Lung (tissue), 17 donors: ENCODE measurements at places on chromosomes 7 and 10. TPM values are rescaled to one million over a fixed set of nuclear protein-coding genes. Genes with fewer than 3 reads are reported as not detected.

GPR26 gene
- not detected for total RNA-seq

TLX1 gene
- not detected for total RNA-seq

SPDYE2 gene
- total RNA-seq = 0.34 TPM

PALD1 gene
- total RNA-seq = 19.7 TPM

POLR2J2 gene
- total RNA-seq = 9.9 TPM

HABP2 gene
- 1.2 TPM for total RNA-seq

LRIT1 gene
- total RNA-seq = not detected

SLC29A4 gene
- 2.9 TPM for total RNA-seq

DNA sequence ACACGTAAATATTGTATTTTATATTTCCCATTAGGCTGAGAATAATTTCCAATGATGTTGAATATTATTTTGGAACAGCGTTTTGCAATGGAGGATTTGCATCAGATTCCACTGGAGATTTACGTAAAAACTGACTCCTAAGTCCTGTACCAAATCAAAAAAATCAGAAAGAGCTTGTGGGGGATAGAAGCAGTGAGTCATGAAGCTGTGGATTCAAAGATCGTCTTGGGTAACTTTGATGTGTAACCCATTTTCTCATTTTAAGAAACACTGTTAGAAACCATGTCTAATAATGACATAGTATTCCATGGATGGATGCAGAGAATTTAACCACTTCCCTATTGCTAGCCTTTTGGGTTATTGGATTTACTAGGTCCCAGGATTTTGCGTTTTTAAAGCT is 158.6 kb downstream of the INHBA start:
- no peak overlapping the region for H3K4me3 ChIP-seq
- H3K27ac ChIP-seq = no peak overlapping the region
- no peaks in the 10 kb centered on the region for H3K36me3 ChIP-seq

DNA sequence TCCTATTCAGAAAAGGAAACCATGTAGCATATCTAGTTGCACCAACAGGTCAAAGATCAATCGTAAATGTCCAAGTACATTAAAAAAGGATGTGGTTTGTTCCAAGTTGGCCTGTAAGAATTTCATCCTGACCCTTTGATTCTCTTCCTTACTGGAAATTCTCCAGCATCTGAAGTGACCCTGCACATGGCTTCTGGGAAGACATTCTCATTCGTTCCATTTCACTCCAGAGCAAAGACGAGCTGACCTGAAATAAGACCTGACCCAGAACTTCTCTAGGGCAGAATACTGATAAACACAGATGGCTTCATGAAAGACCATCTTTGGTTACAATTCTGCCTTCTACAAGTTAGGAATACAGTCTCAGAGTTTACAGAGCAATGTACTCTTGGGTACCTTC is 39.8 kb downstream of the ASB4 start:
- H3K4me1 ChIP-seq = no peaks in the 10 kb centered on the region
- no peaks in the 10 kb centered on the region for H3K36me3 ChIP-seq
- H3K27me3 ChIP-seq = no peaks in the 10 kb centered on the region
- DNase-seq = peak; percentile 59
- H3K27ac ChIP-seq = no peak overlapping the region

DNA sequence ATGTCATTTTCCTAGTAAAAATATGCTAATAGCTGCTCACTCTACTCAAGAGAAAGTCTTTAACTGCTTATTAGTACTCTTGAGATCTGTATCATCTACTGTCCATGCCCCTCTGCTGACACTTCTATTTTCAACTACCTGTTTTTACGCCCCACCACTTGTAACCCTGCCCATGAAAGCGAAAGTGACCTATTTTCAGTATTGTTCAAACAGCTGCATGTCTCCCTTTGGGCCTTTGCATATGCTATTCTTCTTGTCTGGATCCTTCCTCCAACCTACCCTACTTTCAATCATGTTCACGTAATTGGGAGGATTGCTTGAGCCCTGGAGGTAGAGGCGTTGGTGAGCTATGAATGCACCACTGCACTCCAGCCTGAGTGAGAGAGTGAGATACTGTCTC is 1481.3 kb downstream of the GATA3 start:
- no peak overlapping the region for H3K27ac ChIP-seq
- DNase-seq = no peak
- H3K36me3 ChIP-seq = no peaks in the 10 kb centered on the region
- H3K4me3 ChIP-seq = no peak overlapping the region
- no peaks in the 10 kb centered on the region for H3K27me3 ChIP-seq
- H3K4me1 ChIP-seq = peaks cover 8% of the 10 kb centered on the region

- H3K36me3 ChIP-seq = no peaks in the 10 kb centered on the region
- H3K4me3 ChIP-seq = no peak overlapping the region
- H3K27me3 ChIP-seq = peaks cover 76% of the 10 kb centered on the region
- DNase-seq = no peak
- no peaks in the 10 kb centered on the region for H3K4me1 ChIP-seq
- H3K27ac ChIP-seq = no peak overlapping the region
Observed at GRCh38 chr7:142798451-142799436, 28.0 kb downstream of the PRSS2 start.

GRCh38 chr7:48078470-48078869 is 10.6 kb upstream of the UPP1 start:
- no peaks in the 10 kb centered on the region for H3K36me3 ChIP-seq
- no peak for DNase-seq
- H3K27me3 ChIP-seq = no peaks in the 10 kb centered on the region
- no peaks in the 10 kb centered on the region for H3K4me1 ChIP-seq
- no peak overlapping the region for H3K27ac ChIP-seq
- no peak overlapping the region for H3K4me3 ChIP-seq

GRCh38 chr7:105268511-105269392 is 120.0 kb downstream of the SRPK2 start:
- H3K27me3 ChIP-seq = no peaks in the 10 kb centered on the region
- no peaks in the 10 kb centered on the region for H3K4me1 ChIP-seq
- DNase-seq = peak; percentile 84
- no peak overlapping the region for H3K4me3 ChIP-seq
- H3K36me3 ChIP-seq = no peaks in the 10 kb centered on the region
- H3K27ac ChIP-seq = peak overlapping the region; percentile 63

- no peaks in the 10 kb centered on the region for H3K36me3 ChIP-seq
- H3K27me3 ChIP-seq = peaks cover 42% of the 10 kb centered on the region
- DNase-seq = peak; percentile 31
- no peaks in the 10 kb centered on the region for H3K4me1 ChIP-seq
- H3K27ac ChIP-seq = no peak within 1 kb of the TSS
Observed at GRCh38 chr10:97185326-97186058, at the start of gene SLIT1. TSS of gene SLIT1 (minus strand) at chr10:97185959. CDS start at chr10:97185674, 285 bp downstream.

DNA sequence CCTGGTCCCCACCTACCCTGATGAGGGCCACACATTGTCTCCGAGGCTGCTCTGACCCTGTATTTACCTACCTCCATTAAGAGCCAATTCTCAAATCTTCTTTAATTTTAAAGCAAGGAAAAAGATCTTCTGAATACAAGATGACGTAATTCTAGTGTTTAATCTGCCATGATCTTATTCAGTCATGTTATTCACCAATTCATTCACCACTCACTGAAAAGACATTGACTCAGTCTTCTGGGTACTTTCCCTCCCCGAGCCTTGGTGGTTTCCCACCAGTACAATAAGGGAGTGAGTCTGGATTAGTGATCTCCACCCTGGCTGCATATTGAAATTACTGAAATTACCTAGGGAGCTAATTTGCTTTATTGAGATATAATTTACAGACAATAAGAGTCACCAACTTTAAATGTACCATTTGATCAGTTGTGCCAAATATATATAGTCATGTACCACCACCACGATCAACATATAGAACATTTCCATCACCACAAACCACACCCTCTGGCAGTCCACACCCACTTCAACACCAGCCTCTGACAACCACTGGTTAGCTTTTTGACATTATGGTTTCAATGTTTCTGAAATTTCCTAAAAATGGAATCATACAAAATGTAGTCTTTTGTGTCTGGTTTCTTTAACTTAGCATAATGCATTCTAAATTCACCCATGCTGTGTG is 117.5 kb upstream of the UNC5B start:
- H3K27ac ChIP-seq = no peak overlapping the region
- H3K4me1 ChIP-seq = no peaks in the 10 kb centered on the region
- no peaks in the 10 kb centered on the region for H3K27me3 ChIP-seq
- DNase-seq = no peak

DNA sequence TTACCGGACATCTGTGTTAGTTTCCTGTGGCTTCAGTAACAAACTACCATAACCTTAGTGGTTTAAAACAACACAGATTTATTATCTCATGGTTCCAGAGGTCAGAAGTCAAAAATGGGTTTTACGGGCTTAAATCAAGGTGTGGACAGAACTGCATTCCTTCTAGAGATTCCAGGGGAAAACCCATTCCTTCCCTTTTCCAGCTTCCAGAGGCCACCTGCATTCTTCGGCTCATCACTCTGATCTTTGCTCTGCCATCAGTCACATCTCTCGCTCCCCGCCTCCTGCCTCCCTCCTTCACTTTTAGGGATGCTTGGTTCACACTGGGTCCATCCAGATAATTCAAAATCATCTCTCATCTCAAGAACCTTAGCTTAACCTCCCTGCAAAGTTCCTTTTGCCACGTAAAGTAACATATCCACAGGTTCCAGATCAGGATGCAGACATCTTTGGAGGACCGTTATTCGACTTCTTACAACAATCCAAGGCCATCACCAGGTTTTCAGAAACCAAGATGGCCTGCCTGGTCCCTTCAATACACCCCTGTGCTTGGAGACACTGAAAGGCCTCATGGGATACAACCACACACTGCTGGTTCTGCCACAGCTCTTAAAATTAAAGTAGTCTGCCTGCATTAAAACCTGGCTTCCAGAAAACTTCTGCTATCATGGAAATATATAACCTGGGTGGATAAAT is 225.9 kb upstream of the MYO3A start:
- H3K36me3 ChIP-seq = no peaks in the 10 kb centered on the region
- H3K4me1 ChIP-seq = no peaks in the 10 kb centered on the region
- H3K27me3 ChIP-seq = no peaks in the 10 kb centered on the region
- no peak for DNase-seq

DNA sequence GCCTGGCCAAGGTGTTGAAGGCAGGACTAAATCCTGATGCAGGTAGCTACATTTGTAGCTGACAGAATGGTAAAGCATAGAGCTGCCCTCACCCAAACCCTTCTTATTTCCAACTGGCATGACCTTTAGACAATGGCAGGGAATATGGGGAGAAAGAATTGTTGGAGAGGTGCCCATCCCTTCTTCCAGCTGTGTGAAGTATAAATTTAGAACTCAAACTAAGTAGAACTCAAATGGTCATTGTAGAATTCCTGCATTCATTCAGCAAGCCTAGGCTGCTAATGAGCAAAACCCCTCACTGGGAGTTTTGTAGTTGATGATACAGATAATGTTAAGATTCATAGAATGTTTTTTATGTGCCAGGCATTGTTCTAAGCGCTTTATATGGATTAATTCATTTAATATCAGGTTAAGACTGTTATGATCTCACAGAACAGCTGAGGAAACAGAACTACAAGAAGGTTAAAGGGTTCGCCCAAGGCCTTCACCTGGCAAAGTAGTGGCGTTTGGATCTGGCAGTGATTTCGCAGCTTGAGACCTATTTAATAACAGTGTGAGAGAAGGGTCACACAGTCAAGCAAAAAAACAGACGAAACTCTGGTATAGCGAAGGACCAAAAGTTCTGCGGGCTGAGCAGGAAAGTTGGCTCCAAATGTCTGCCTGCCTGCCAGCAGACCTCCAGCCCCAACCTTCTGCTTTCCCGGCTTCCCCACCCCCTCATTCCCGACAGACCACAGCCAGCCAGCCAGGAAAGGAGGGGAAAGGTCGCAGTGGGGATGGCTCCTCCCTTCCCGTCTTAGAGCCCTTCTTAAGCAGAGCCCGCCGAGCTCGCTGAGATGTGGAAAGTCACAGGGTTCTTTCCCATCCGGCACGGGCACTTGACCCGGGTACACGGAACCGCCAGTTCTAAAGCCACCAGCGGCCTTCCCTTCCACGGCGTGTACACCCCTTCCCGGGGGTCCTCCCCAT is 1.6 kb upstream of the HILPDA start:
- peak overlapping the region; percentile 94 for H3K27ac ChIP-seq
- DNase-seq = peak; percentile 98
- H3K4me3 ChIP-seq = no peak overlapping the region
- peaks cover 9% of the 10 kb centered on the region for H3K36me3 ChIP-seq
- peaks cover 5% of the 10 kb centered on the region for H3K4me1 ChIP-seq

GRCh38 chr7:80439894-80440821 is 71.7 kb downstream of the GNAT3 start:
- no peak overlapping the region for H3K27ac ChIP-seq
- H3K36me3 ChIP-seq = no peaks in the 10 kb centered on the region
- H3K4me1 ChIP-seq = peaks cover 4% of the 10 kb centered on the region
- no peaks in the 10 kb centered on the region for H3K27me3 ChIP-seq

- no peak overlapping the region for H3K4me3 ChIP-seq
- H3K4me1 ChIP-seq = no peaks in the 10 kb centered on the region
- no peaks in the 10 kb centered on the region for H3K36me3 ChIP-seq
- H3K27ac ChIP-seq = no peak overlapping the region
- DNase-seq = no peak
Observed at GRCh38 chr10:4004144-4004543, 219.1 kb upstream of the KLF6 start.
